ENCODE measurements at places on chromosomes 11 and 22.

DNA sequence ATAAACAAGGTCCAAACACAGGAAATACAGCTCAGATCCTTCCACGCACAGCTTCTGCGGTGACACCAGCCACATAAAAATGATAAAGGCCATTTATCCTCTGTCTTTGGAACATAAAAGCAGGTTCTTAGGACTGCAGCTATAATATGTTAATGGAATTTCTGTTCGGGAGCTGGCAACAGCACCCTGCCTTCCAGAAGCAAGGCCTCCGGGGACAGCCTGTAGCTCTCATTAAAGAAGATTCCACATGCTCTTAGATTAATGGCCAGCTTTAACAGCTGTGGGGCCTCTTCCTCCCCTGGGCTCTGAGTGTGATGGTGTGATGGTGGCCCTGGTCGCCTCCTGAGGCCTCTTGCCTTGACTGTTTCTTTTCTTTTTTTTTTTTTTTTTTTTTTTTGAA lies 137.3 kb downstream of the CACNA1I start:
- no peak for DNase-seq

DNA sequence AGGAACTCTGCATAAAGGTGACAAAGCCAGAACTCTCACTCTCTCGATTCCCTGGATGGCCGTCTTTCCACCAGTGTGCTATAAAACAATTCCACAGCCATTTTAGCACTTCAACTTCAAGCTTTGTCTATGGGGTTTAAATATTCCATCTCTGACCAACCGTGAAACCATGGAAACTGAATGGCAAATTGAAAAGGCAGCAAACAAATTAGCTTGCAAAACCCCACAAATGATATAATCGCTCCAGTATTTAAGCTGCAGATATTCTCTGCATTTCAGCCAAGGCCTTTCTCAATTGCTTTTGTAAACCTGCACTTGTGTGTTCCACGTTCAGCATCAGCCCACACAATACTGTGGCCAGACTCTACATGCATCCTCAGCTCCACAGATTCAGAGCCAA lies 131.7 kb upstream of the ISX start:
- DNase-seq: no peak

DNA sequence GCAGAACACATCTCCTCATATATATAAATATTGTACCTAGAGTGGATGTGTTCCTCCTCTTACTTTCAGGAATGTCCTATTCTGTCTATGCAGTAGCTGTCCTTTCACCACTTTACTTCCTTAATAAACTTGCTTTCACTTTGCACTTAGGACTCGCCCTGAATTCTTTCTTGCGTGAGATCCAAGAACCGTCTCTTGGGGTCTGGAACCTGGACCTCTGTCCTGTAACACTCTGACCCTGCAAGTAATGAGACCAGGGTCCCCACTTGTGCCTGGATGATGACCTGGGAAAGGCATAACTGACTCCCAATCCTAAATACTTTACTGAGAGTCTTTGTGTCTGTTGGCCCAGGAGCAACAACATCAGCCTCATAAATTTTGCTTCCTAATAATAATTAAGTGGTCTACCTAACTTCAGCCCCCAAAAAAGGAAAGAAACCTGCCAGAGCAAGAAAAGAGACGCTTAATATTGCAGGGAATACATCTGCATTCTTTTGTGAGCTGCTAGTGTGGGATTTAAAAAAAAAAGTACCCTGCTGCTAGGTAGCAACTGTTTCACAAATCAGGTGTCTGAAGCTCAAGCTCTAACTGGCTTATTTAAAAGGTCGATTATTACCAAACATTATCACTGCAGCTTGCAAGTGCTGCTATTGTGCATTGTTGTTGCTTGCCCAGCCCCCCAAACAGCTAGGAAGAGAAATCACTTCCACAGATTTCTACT lies 69.3 kb downstream of the FAM168A start:
- no peak for DNase-seq

GRCh38 chr11:8794126-8794525 lies 111.5 kb downstream of the RPL27A start:
- DNase-seq: no peak

- no peak for DNase-seq
Observed at GRCh38 chr22:28576162-28576561, 103.5 kb downstream of the TTC28 start.

GRCh38 chr11:130997278-130997677 lies 81.0 kb upstream of the SNX19 start:
- DNase-seq: no peak

DNA sequence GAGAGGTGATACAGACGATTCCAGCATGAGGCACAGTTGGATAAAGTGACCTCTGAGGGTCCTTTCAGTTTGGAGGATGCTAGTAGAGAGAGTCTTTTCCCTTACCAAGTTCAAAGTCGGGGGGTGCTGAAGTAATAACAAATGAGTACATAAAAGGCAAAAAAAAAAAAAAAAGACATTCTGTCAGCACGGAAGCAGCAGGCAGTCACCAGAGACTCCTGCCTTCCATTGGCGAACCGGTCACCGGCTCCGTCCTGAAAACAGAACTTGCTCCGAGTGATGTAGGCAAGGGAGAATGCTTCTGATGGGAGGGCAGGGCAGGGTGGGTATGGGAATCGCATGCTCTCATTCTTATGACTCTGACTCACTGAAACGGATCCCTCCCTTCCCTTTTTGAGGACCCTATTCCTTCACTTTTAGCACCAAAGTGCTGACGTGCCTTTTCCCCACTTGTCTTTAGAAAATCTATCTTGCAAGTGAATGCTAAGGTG lies 65.9 kb downstream of the PRR5L start:
- no peak for DNase-seq

All from amygdala (tissue), 56 donors.